ENCODE measurements at places on chromosomes 1 and 21. TPM values are rescaled to one million over a fixed set of nuclear protein-coding genes. Genes with fewer than 3 reads are reported as not detected.

DNA sequence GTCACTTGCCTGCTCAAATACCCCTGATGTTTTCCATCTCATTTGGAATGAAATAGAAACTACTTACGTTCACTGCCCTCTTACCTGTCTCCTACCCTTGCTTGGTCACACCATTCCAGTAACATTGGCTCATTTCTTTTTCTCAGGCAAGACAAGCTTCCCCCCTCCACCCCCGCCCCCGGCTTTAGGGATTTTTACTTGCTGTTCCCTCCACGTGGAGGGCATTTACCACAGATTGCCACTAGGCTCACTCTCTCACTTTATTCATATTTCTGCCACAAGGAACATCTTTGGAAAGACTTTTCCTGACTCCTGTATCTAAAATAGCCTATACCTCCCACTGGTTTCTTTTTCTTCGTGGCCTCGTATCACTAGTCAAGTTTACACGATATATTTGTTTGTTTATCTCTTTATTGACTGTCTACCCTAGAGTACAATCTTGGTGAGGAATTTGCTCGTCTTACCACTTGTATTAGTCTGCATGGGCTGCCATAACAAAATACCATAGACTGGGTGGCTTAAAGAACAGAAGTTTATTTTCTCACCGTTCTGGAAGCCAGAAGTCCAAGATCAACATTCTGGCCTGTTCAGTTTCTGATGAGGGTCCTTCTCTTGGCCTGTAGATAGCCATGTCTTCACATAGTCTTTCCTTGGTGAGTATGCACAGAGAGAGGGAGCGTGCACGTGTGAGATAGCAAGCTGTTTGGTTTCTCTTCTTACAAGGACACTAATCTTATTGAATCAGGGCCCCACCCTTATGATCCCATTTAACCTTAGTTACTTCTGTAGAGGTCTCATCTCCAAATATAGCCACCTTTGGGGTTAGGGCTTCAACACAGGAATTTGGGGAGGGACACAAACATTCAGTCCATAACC, 126.2 kb downstream of the NRDC start:
- H3K4me1 ChIP-seq: no peaks in the 10 kb centered on the region
- H3K36me3 ChIP-seq: peaks cover 37% of the 10 kb centered on the region
- no peaks in the 10 kb centered on the region for H3K27me3 ChIP-seq
- DNase-seq: no peak

GRCh38 chr1:247913786-247914185, 6.3 kb upstream of the OR2T8 start:
- H3K36me3 ChIP-seq: no peaks in the 10 kb centered on the region
- DNase-seq: no peak
- H3K4me3 ChIP-seq: no peak overlapping the region
- no peaks in the 10 kb centered on the region for H3K27me3 ChIP-seq
- no peak overlapping the region for H3K27ac ChIP-seq

Gene UBE4B
- 31.1 TPM for total RNA-seq

Gene MYOM3
- not detected for total RNA-seq

GRCh38 chr1:203172184-203173010, 3.2 kb downstream of the MYBPH start:
- DNase-seq: peak; percentile 86
- no peaks in the 10 kb centered on the region for H3K4me1 ChIP-seq
- no peak overlapping the region for H3K27ac ChIP-seq
- H3K27me3 ChIP-seq: no peaks in the 10 kb centered on the region

GRCh38 chr1:31872658-31873636, 57.1 kb upstream of the SPOCD1 start:
- peak overlapping the region; percentile 19 for H3K4me3 ChIP-seq
- no peaks in the 10 kb centered on the region for H3K27me3 ChIP-seq
- DNase-seq: peak; percentile 67
- peaks cover 5% of the 10 kb centered on the region for H3K36me3 ChIP-seq

GRCh38 chr1:109151146-109151990, 37.5 kb downstream of the ELAPOR1 start:
- H3K27ac ChIP-seq: no peak overlapping the region
- H3K4me3 ChIP-seq: no peak overlapping the region
- no peak for DNase-seq
- H3K4me1 ChIP-seq: no peaks in the 10 kb centered on the region

- no peak for DNase-seq
- H3K27ac ChIP-seq: no peak overlapping the region
- no peaks in the 10 kb centered on the region for H3K36me3 ChIP-seq
- peaks cover 4% of the 10 kb centered on the region for H3K4me1 ChIP-seq
Measured at GRCh38 chr1:175145899-175146528, 46.6 kb downstream of the KIAA0040 start.

Gene LCA5L
- total RNA-seq: not detected

DNA sequence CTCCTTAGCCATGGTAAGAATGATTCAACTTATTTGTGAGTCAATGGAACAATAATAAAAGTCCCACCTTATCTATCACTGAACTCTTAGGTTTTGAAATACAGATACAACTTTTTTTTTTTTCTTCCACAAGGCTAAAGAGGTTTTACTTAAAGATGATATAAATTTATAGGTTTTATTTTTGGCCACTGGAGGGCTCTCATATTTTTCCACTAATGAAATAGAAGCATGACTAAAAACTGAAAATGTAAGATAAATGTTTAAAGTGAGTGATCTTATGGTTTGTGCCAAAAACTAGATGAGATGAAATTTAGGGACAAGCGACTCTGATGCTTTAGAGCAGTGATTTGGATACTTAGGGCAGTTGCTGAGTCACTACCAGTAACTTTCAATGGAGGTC, 499.0 kb downstream of the NUF2 start:
- H3K4me3 ChIP-seq: no peak overlapping the region
- DNase-seq: no peak
- no peak overlapping the region for H3K27ac ChIP-seq
- H3K27me3 ChIP-seq: no peaks in the 10 kb centered on the region

- no peaks in the 10 kb centered on the region for H3K27me3 ChIP-seq
- peaks cover 22% of the 10 kb centered on the region for H3K36me3 ChIP-seq
- H3K4me3 ChIP-seq: no peak overlapping the region
- peak; percentile 88 for DNase-seq
Measured at GRCh38 chr1:58652651-58653184, 47.1 kb downstream of the MYSM1 start.

DNA sequence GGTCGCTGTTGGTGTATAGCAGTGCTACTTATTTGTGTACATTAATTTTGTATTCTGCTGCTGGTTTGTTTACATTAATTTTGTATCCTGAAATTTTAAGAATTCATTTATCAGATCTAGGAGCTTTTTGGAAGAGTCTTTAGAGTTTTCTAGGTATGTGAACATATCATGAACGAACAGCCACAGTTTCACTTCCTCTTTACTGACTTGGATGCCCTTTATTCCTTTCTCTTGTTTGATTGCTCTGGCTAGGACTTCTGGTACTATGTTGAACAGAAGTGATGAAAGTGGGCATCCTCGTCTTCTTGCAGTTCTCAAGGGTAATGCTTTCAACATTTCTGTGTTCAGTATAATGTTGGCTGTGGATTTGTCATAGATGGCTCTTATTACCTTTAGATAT, 1757.9 kb downstream of the BRINP3 start:
- H3K4me3 ChIP-seq: no peak overlapping the region
- H3K4me1 ChIP-seq: no peaks in the 10 kb centered on the region
- no peak overlapping the region for H3K27ac ChIP-seq
- DNase-seq: no peak

Gene PTPRU
- total RNA-seq: 0.47 TPM

DNA sequence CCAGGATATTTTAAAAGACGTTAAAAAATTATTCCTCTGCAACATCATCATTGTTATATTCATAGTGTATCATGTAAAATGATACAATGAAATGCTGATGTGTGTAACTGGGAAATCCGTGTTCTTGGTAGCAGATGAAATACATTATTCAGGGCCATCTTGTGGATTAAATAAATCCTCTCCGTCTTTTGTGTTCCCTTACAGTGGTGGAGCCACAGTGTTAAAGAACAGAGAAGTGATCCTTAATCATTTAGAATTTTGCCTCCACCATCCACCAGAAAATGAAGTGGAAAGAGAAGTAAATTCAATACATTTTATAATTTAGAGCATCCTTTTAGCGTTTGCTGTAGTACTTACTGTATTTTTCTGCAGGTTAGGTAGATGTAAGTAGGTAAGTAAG, 1.3 kb downstream of the DYRK3 start:
- peaks cover 15% of the 10 kb centered on the region for H3K36me3 ChIP-seq
- H3K4me3 ChIP-seq: peak overlapping the region; percentile 49
- peaks cover 25% of the 10 kb centered on the region for H3K4me1 ChIP-seq
- peaks cover 9% of the 10 kb centered on the region for H3K27me3 ChIP-seq

DNA sequence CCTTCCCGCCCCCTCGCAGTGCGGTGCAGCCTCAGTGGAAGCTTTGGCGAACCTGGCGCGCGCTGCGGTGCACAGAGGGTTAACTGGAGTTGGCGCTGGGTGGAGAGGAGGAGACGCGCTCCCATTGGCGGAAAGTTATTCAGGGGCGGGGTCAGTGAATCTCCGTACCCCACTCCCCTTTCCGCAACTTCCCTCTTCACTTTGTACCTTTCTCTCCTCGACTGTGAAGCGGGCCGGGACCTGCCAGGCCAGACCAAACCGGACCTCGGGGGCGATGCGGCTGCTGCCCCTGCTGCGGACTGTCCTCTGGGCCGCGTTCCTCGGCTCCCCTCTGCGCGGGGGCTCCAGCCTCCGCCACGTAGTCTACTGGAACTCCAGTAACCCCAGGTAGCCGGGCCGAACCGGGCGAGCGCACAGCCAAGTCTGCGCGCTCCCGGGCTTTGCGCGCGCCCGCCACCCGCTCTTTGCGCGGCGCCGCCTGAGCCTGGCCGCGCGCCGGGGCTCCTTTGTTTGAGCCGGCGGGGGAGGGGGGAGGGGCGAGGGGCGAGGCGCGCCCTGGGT, at the start of gene EFNA4:
Gene EFNA4 (plus strand): TSS at position 191 of the 561 bp plus-strand sequence. CDS start 84 bp downstream, at position 275.
- H3K27ac ChIP-seq: peak within 1 kb of the TSS; percentile 54
- peak within 1 kb of the TSS; percentile 80 for H3K4me3 ChIP-seq
- DNase-seq: peak; percentile 96
- H3K4me1 ChIP-seq: peaks cover 23% of the 10 kb centered on the region

DNA sequence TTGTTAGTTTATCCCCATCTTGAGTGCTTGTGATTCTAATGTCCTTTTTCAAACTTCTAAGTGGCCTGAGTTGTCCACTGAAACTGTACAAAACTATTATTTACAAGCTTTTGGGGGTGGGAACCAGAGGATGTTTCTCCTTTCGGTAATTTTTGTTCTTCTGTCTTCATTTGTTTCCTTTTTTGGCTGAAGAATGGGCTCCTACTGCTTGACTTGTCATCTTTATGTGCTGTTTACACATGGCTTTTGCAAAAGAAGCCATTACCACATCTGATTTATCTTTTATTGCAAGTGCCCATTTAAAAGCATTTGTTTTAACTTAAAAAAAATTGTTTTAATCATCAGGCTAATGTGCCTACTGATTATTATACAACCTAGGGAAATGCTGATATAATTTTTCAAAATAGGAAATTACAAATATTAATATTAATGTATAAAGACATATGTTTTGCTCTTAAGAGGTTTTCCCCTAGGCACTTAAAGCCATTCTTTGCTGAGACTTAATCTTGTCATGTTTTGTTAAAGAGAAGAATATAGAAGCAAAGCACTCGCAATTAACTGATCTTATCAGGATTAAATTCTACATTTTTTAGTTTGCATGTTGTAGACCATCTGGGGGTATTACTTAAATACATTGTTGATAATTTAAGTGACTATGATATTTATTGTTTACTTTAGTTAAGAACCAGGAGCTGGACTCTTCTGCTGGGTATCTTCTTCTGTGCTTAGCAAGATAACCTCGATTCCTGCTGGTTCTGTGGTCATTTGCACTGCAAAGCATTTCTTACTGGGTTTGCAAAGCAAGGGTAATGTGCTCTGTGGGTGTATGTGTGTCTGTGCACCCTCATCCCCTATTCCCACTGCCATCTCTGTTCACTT, 40.1 kb downstream of the TMEM200B start:
- H3K36me3 ChIP-seq: peaks cover 7% of the 10 kb centered on the region
- H3K4me1 ChIP-seq: peaks cover 9% of the 10 kb centered on the region
- no peaks in the 10 kb centered on the region for H3K27me3 ChIP-seq
- no peak for DNase-seq

Gene PHLDA3
- 12.0 TPM for total RNA-seq

Gene HMCN1
- total RNA-seq: not detected

GRCh38 chr1:16334655-16335340, 17.5 kb downstream of the FBXO42 start:
- no peak overlapping the region for H3K27ac ChIP-seq
- peaks cover 13% of the 10 kb centered on the region for H3K4me1 ChIP-seq
- H3K27me3 ChIP-seq: no peaks in the 10 kb centered on the region
- H3K4me3 ChIP-seq: no peak overlapping the region

DNA sequence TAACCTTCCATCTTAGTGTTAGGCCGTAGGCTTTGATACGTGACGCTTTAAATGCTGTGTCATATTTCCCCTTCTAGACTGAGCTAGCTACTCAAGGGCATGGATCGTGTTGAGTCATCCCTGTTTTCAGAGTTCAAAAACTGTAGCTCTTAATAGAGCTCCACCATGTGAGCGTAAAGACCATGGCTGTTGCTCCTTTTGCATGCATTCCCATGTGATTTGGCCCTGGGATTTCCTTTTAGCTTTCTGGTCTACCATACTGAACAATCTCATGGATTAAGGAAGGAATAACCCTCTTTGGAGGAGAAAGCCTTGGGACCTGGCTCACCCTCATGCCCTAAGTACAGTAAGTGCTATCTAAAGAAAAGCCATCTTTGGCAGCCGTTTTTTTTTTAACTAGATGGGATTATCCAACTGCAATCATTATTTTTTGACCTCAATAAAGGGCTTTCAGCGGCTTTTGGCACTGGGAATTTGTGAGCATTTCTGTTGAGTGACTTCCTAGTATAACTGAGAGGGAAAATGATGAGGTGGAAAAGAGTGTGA, 76.6 kb downstream of the PLPP3 start:
- no peaks in the 10 kb centered on the region for H3K27me3 ChIP-seq
- H3K36me3 ChIP-seq: no peaks in the 10 kb centered on the region
- H3K4me3 ChIP-seq: no peak overlapping the region
- no peak overlapping the region for H3K27ac ChIP-seq
- H3K4me1 ChIP-seq: no peaks in the 10 kb centered on the region
- DNase-seq: no peak

- DNase-seq: no peak
- peaks cover 2% of the 10 kb centered on the region for H3K4me1 ChIP-seq
- no peak overlapping the region for H3K27ac ChIP-seq
- no peak overlapping the region for H3K4me3 ChIP-seq
Measured at GRCh38 chr1:162631546-162632191, 595 bp upstream of the DDR2 start.
